Tibial nerve (tissue), 4 donors: ENCODE measurements at places on chromosomes 12 and 14. TPM values are rescaled to one million over a fixed set of nuclear protein-coding genes. Genes with fewer than 3 reads are reported as not detected.

DNA sequence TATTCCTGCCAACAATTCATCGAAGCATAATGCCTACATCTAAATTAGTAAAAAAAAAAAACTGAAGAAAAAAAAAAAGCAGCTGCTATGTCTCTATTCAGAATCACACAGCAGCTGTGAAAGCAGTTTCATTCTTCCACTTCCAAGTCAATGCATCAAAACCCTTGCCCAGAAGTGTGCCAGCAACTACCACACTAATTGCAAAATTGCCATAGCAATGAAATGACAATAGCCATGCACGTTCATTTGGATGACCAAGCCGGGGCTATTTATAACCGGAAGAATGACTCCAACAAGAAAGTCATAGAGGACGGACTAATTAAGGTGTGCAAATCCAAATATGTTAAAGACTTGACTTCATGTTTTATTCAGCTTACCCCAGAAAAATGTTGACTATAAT lies 42.5 kb downstream of the SLC2A13 start:
- H3K4me3 ChIP-seq: no peak overlapping the region
- no peaks in the 10 kb centered on the region for H3K4me1 ChIP-seq
- no peak for DNase-seq
- no peak overlapping the region for H3K27ac ChIP-seq

NFE2 gene
- not detected for total RNA-seq

STXBP6 gene
- total RNA-seq: 12.6 TPM

MYO1H gene
- total RNA-seq: not detected

DNA sequence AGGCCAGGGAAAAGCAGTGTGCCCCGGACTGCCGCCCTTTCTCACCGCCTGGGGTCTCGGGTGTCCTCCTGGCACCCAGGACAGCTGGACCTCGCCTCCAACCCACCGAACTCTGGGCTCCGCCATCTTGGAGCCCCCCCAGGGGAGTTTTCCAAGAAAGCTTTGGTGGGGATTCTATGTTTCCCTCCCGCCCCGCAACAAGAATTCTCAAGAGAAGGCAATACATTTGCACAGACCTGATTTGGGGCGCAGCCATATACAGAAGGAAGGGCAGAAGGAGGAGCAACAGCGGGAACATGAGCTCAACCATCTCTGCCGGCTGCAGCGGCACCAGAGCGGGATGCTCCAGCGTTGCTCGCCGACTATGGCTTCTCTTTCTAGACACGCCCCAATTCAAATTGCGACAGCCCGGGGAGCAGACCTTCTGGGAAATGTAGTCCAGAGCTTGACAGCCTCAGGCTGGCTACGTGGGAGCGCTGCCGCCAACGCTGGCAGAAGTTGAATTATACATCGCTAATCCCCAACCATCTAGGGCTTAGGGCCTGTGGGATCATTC lies at the start of gene RDH11:
TSS of gene RDH11 (minus strand) at position 371 of the 556 bp plus-strand sequence. CDS start at position 310, 61 bp downstream.
- no peaks in the 10 kb centered on the region for H3K4me1 ChIP-seq
- DNase-seq: peak; percentile 77
- H3K4me3 ChIP-seq: peak within 1 kb of the TSS; percentile 78
- no peaks in the 10 kb centered on the region for H3K27me3 ChIP-seq
- H3K27ac ChIP-seq: peak within 1 kb of the TSS; percentile 86
- peaks cover 3% of the 10 kb centered on the region for H3K36me3 ChIP-seq

GRCh38 chr12:6158255-6158654 lies 33.8 kb upstream of the VWF start:
- H3K4me1 ChIP-seq: peaks cover 6% of the 10 kb centered on the region
- H3K27me3 ChIP-seq: no peaks in the 10 kb centered on the region
- no peak overlapping the region for H3K4me3 ChIP-seq
- H3K27ac ChIP-seq: no peak overlapping the region
- H3K36me3 ChIP-seq: no peaks in the 10 kb centered on the region

FBLN5 gene
- 167 TPM for total RNA-seq

- no peaks in the 10 kb centered on the region for H3K36me3 ChIP-seq
- H3K27me3 ChIP-seq: no peaks in the 10 kb centered on the region
- no peak overlapping the region for H3K4me3 ChIP-seq
- H3K4me1 ChIP-seq: no peaks in the 10 kb centered on the region
- H3K27ac ChIP-seq: no peak overlapping the region
Observed at GRCh38 chr12:21265932-21266331, 68.8 kb downstream of the SLCO1A2 start.

DNA sequence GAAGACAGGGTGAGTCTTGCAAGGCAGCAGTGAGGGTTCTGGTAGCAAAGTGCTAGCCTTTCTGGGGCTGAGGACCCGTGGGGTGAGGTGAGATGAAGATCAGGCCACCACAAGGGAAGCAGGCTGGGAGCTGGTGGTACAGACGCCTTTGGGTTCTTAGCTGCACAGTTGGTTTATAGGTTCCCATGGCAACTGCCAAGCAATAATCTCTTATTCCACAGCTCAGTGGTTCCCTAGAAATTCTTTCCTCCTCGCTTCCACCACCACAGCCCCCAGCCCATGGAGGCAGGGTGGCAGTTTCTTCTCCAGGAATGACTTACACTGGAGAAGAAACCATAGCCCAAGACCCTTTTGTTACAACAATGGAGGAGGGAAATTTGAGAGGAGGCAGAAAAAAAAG lies 82.1 kb downstream of the CMKLR1 start:
- no peaks in the 10 kb centered on the region for H3K4me1 ChIP-seq
- H3K4me3 ChIP-seq: no peak overlapping the region
- no peak overlapping the region for H3K27ac ChIP-seq
- peaks cover 5% of the 10 kb centered on the region for H3K27me3 ChIP-seq
- DNase-seq: no peak

ANO4 gene
- 1.3 TPM for total RNA-seq

RASAL1 gene
- total RNA-seq: 0.87 TPM

SDR9C7 gene
- not detected for total RNA-seq

DNA sequence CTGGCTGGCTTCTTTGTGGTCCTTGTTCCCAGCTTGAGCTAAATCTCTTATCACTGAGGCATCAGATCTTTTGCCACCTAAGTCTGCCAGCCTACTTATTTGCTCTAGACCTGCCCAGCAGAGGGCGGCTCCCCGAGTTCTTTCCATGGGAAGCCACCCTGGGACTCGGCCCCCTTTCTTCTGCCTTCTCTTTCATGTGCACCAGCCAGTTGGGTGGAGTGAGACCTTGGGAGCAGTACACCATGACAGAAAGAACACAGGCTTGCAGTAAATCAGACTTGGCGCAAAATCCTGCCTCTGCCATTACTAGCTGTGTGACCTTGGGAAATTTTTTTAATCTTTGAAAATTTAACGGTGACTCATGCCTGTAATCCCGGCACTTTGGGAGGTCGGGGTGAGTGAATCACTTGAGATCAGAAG lies 7.4 kb downstream of the SMAGP start:
- H3K27ac ChIP-seq: no peak overlapping the region
- no peak overlapping the region for H3K4me3 ChIP-seq
- peak; percentile 25 for DNase-seq
- no peaks in the 10 kb centered on the region for H3K36me3 ChIP-seq

GPR132 gene
- 7.7 TPM for total RNA-seq

- no peaks in the 10 kb centered on the region for H3K4me1 ChIP-seq
- no peak overlapping the region for H3K27ac ChIP-seq
- no peaks in the 10 kb centered on the region for H3K27me3 ChIP-seq
- DNase-seq: peak; percentile 30
- no peaks in the 10 kb centered on the region for H3K36me3 ChIP-seq
Observed at GRCh38 chr12:104213952-104214351, 1.6 kb upstream of the TXNRD1 start.

- H3K27me3 ChIP-seq: no peaks in the 10 kb centered on the region
- DNase-seq: no peak
- H3K36me3 ChIP-seq: no peaks in the 10 kb centered on the region
- H3K4me3 ChIP-seq: no peak overlapping the region
- H3K4me1 ChIP-seq: peaks cover 65% of the 10 kb centered on the region
- H3K27ac ChIP-seq: peak overlapping the region; percentile 96
Observed at GRCh38 chr14:35333264-35333730, 41.1 kb downstream of the PSMA6 start.

KNTC1 gene
- total RNA-seq: 14.2 TPM

- H3K4me1 ChIP-seq: no peaks in the 10 kb centered on the region
- H3K4me3 ChIP-seq: no peak overlapping the region
- no peaks in the 10 kb centered on the region for H3K27me3 ChIP-seq
- H3K36me3 ChIP-seq: no peaks in the 10 kb centered on the region
Observed at GRCh38 chr12:119075222-119075787, 94.0 kb downstream of the SRRM4 start.

GRCh38 chr12:30839643-30840220 lies 85.0 kb upstream of the CAPRIN2 start:
- peaks cover 6% of the 10 kb centered on the region for H3K27me3 ChIP-seq
- no peaks in the 10 kb centered on the region for H3K4me1 ChIP-seq
- H3K36me3 ChIP-seq: no peaks in the 10 kb centered on the region
- no peak for DNase-seq
- H3K27ac ChIP-seq: no peak overlapping the region
- no peak overlapping the region for H3K4me3 ChIP-seq

GLIPR1L2 gene
- total RNA-seq: 1.8 TPM

GRCh38 chr14:96095581-96096476 lies 56.7 kb downstream of the C14orf132 start:
- H3K27me3 ChIP-seq: peaks cover 6% of the 10 kb centered on the region
- DNase-seq: no peak
- H3K4me3 ChIP-seq: no peak overlapping the region
- H3K36me3 ChIP-seq: no peaks in the 10 kb centered on the region
- no peaks in the 10 kb centered on the region for H3K4me1 ChIP-seq
- H3K27ac ChIP-seq: no peak overlapping the region

GRCh38 chr12:106001837-106002218 lies 136.9 kb downstream of the NUAK1 start:
- DNase-seq: no peak
- no peak overlapping the region for H3K27ac ChIP-seq
- H3K4me3 ChIP-seq: no peak overlapping the region
- H3K4me1 ChIP-seq: no peaks in the 10 kb centered on the region

DNA sequence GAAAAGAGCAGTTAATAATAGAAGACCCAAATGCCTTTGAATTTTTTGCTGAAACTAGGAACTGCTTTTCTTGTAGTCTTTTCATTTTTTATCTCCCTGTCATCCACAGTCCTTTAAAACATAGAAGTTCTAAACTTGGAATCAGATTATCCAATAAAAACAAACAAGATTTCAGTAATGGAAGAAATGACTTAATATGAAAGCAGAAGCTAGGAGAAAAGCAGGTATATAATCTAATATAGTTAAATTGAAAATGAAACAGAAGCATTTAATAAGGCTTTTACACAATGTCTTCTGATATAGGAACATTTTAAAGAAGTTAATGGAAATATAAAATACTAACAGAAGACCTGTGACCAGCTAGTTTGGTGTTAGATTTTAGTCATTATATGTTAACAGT lies 26.5 kb downstream of the PPP1R12A start:
- H3K4me3 ChIP-seq: no peak overlapping the region
- no peaks in the 10 kb centered on the region for H3K36me3 ChIP-seq
- peak overlapping the region; percentile 23 for H3K27ac ChIP-seq
- no peak for DNase-seq

- H3K4me1 ChIP-seq: peaks cover 22% of the 10 kb centered on the region
- H3K36me3 ChIP-seq: no peaks in the 10 kb centered on the region
- peak; percentile 29 for DNase-seq
- H3K27me3 ChIP-seq: no peaks in the 10 kb centered on the region
- no peak overlapping the region for H3K27ac ChIP-seq
Observed at GRCh38 chr14:51367600-51367931, 127.5 kb downstream of the TMX1 start.

GRCh38 chr14:63174760-63175191 lies 29.5 kb upstream of the RHOJ start:
- DNase-seq: no peak
- H3K27me3 ChIP-seq: no peaks in the 10 kb centered on the region
- H3K36me3 ChIP-seq: no peaks in the 10 kb centered on the region
- no peak overlapping the region for H3K4me3 ChIP-seq
- peaks cover 12% of the 10 kb centered on the region for H3K4me1 ChIP-seq

PTGER2 gene
- total RNA-seq: 5.9 TPM
